ENCODE measurements at places on chromosomes 13 and 19.

DNA sequence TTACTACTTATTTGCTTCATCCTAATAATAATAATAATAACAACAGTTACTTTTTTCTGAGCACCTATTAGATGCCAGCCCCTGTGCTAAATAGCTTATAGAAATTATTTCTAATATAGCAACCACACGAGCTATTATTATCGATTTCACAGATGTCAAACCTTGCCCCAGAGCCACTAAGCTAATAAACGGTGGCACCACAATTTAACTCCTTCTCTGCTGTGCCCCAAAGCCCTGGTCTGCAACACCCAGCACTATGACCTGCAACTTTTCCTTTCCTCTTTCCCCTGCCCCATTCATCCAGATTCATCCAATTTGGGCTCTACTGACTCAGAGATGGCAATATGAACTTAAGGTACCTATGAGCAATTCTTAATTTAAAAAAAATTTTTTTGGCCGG lies 6.4 kb downstream of the RFX2 start:
- no peak for DNase-seq

- DNase-seq: peak; percentile 99
Measured at GRCh38 chr19:16897029-16897855, 8.4 kb downstream of the F2RL3 start.

DNA sequence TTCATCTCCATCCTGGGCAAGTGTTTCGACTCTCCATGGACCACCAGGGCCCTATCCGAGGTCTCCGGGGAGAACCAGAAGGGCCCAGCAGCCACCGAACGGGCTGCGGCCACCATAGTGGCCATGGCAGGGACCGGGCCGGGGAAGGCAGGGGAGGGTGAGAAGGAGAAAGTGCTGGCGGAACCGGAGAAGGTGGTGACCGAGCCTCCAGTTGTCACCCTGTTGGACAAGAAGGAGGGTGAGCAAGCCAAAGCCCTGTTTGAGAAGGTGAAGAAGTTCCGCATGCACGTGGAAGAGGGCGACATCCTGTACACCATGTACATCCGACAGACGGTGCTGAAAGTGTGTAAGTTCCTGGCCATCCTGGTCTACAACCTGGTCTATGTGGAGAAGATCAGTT lies 4.7 kb upstream of the MAP2K7 start:
- DNase-seq: no peak

DNA sequence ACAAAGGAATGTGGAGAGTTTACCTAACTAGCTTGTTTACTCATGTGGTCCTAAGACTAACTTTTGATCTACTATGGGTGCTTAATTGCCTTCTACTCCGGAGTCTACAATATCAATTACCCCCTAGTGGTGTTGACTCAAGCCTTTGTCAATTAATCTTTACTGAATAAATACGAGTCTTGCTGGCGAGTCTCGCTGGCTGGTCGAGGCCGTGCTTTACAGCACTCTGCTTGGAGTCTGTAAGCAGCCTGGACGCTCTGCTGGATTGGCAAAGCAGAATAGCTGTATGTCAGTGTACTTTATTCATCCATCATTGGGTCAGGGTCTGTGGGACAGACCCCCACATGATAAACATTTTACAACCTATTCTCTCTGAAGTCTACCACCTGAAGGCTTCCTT lies 9.9 kb upstream of the SPART start:
- no peak for DNase-seq

DNA sequence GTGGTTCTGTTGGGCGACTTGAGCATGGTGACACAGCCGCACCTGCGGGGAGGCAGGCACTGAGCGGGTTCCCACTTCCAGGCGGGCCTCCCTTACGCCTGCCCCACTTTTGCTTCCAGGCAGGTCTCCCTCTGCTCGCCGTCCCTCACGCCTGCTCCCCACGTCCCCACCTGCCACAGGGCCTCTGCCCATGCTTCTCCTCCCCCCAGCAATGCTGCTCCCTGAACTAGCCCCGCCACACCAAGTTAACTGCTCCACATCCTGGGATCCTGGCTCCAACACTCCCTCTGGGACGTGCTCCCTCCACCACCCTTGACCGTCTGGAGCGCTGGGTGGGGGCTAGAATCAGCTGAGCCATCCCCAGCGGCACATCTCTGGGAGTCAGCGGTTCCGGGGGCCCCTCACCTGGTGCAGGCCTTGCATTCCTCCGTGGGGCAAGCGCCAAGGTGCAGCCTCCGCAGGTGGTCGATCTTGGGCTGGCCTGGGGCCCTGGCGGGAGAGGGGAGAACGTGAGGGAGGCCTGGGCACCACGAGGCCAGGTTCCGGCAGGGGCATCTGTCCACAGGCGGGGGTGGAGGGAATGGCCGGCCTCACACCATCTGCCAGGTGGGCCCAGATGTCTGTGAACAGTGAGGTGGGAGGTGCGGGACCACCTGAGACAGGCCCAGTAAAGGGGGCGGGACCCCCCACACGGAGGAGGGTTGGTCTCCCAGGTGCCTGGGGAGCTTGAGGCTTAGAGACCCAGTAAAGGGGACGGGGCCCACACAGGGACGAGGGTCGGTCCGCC lies 9.2 kb downstream of the CFD start:
- DNase-seq: peak; percentile 43

- peak; percentile 71 for DNase-seq
Measured at GRCh38 chr19:38250821-38251563, 5.2 kb downstream of the PPP1R14A start.

GRCh38 chr19:33143897-33144405 lies 12.0 kb downstream of the WDR88 start:
- DNase-seq: peak; percentile 86

GRCh38 chr13:80444240-80445015 lies 103.5 kb upstream of the SPRY2 start:
- no peak for DNase-seq

DNA sequence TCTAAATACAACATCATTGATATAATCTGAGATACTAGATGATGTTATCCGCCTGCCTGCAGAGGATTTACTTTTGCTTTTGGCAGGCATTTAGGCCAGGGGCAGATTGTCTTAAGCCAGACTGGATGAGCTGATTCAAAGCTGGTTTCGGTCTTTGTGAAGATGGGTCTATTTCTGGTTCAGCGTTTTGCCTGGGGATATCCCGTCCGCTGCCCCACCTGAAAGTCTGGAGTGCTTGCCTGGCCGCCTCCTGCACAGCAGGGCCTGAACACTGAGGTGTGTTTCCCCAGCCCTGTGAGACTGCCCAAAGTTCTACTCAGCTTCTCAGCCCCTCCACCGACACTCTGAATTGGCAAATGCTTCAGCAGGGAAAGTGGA lies 149.7 kb downstream of the KATNAL1 start:
- no peak for DNase-seq

- DNase-seq: no peak
Measured at GRCh38 chr13:80263745-80264513, 77.0 kb downstream of the SPRY2 start.

DNA sequence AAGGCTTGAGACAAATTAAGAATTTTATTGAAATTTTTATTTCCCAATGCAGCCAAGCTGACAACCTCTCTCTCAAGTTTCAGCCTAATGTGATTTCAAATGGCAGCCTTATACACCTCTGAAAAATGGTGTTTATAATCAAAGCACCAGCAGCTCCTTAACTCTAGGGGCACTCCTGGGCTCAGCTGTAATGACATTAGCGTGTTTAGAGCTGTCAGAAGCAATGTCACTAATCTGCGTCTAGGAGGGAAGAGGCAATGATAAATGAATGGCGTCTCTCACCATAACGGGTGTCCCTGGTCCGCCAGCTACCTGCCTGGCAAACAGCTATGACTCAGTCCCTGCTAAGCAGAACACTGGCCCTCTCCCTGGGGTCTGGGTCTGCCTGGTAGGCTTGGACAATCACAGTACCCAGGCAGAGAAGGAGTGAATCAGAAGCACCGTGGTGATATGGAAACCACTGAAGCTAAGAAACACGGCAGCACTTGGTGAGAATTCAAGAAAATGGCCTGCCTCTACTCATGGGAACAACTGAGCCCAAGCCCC lies 131.8 kb upstream of the VSTM2B start:
- DNase-seq: no peak

DNA sequence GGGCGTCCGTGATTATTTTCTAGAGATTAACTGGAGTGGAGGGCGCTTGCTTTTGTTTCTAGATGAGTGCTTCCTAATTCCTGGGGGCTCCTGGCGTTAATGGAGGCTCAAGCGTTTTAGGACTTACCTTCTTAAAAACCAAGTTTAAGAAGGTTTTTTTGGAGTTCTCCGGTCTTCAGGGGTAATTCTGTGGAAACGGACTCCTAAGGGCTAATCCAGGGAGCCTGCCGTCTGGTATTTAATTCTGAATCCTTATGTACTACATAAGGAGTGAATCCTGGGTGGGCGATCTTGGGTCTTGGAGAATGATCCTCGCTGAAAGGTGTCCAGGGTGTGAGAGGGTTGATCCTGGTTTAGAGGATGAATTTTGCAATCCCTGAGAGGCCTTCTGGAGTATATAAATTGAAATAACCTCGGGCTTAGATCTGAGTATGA lies 357 bp downstream of the RPS11 start:
- DNase-seq: no peak

- no peak for DNase-seq
Measured at GRCh38 chr19:8257052-8257443, 47.9 kb downstream of the CERS4 start.

DNA sequence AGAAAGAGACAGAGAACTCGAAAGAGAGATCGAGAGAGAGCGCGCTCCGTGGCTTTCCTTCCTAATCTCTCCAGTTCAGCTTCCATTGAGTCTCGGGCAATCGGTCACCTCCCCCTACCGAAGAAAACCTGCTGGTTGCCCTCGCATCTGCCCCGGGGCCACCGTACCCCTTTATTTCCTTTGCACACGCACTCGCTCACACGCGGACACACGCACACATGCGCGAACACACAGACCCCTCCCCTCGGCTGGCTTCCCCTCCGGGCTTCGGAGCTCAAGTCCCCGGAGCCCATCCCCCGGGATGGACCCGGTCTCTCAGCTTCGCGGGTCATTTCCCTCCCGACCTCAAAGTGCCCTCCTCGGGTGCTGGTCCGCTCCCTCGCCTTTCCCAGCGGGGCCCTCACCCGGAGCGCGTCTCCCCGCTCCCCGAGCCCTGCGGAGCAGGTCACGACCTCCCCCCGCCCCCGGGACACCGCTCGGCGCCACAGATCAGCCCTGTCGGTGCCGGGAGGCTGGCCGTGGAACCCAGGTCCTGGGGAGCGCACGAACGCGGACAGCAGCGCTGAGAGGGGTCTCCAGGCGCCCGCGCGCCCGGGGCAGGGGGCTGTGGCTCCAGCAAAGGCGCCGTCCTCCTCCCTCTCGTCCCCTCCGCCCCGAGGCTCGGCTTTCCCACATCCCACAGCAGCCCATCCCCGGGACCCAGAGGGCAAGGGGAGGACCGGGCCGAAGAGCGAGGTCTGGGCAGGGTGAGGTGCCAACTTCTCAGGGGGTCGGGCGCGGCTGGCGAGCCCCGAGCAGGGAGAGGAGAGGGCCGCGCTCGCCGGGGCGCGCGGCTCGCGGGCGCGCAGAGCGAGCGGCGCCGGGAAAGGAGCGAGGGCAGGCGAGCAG lies 1.8 kb downstream of the DACH1 start:
- DNase-seq: peak; percentile 77

- DNase-seq: no peak
Measured at GRCh38 chr19:17832443-17833208, 11.3 kb upstream of the INSL3 start.

- DNase-seq: peak; percentile 98
Measured at GRCh38 chr19:44051650-44052402, at the start of gene ZNF223. TSS of gene ZNF223 (plus strand) at chr19:44052036. CDS start at chr19:44055177, 3,141 bp downstream.

GRCh38 chr13:48603375-48603774 lies 50.4 kb upstream of the CYSLTR2 start:
- DNase-seq: no peak

- no peak for DNase-seq
Measured at GRCh38 chr19:30001301-30001700, 59.3 kb downstream of the URI1 start.

DNA sequence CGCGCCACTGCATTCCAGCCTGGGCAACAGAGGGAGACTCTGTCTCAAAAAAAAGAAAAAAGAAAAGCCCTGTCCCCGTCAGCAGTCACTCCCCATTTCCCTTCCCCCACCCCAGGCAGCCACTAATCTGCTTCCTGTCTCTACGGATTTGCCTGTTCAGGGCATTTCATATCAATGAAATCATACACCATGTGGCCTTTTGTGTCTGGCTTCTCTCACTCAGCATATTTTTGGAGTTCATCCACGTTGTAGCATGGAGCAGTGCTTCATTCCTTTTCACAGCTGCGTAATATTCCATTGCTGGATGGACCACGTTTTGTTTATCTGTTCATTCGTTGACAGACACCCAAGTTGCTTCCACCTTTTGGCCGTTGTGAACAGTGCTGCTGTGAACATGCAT lies 36.1 kb upstream of the KLF2 start:
- no peak for DNase-seq

- no peak for DNase-seq
Measured at GRCh38 chr13:44906713-44907112, 82.6 kb downstream of the NUFIP1 start.

- peak; percentile 73 for DNase-seq
Measured at GRCh38 chr13:31209172-31209840, 9.5 kb downstream of the B3GLCT start.

DNA sequence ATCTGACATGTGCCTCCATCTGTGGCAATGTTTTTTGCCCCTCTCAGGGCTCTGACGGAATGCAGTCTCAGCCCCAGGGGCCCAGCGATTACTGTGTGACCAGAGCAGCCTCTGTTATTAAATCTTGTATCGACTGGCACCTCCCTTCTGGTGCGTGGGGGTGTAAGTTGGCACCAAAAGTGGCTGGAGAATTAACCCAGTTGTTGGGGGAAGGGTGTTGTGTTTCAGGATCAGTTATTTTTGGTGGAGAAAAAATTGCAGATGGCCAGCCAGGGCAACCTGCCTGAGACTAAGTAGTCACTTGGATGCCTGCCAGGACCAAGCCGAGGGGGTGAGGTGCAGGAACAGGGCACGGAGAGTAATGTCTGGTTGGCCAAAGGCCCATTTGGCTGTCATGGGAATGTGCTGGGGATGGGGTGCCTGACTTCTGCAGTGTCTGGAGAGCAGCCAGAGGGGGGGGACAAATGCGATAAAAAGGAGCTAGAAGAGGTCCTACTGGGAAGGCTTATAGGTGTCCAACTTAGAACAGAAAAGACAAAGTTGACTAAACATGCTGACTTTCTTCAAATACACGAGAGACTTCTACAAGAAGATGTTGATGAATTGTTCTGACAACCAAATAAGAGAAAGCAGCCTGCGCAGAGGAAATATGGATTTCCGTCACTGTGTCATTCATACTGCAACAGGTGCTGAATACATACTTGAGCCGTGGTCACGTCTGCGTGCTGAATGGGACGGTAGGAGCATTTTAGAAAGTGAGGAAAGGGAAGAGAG lies 69.8 kb downstream of the SIAH3 start:
- DNase-seq: no peak

DNA sequence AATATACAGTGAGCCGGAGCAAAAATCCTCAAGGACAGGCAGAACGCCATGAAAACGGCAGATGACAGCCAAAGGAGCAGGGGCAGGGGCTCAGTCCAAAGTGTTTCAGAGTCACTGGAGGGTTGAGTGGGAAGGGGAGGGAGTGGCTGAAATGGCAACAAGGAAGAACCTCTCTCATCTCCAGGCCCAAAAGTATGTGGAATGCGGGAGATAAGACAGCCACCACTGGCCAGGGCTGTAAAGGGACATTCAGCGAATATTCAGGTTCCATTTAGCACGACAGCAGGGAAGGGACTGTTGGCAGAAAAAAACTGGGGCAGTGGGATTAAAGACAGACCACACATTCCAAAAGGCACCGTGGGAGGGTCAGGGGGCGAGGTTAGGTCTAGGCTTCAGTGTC lies 48.4 kb downstream of the USPL1 start:
- DNase-seq: peak; percentile 74

All from endodermal cell (in vitro differentiated cells).